Body of pancreas (tissue), 4 donors: ENCODE measurements at places on chromosomes 1 and 21.
A peak's percentile ranks its signal among the peaks of the same experiment; 100 is the strongest.

DNA sequence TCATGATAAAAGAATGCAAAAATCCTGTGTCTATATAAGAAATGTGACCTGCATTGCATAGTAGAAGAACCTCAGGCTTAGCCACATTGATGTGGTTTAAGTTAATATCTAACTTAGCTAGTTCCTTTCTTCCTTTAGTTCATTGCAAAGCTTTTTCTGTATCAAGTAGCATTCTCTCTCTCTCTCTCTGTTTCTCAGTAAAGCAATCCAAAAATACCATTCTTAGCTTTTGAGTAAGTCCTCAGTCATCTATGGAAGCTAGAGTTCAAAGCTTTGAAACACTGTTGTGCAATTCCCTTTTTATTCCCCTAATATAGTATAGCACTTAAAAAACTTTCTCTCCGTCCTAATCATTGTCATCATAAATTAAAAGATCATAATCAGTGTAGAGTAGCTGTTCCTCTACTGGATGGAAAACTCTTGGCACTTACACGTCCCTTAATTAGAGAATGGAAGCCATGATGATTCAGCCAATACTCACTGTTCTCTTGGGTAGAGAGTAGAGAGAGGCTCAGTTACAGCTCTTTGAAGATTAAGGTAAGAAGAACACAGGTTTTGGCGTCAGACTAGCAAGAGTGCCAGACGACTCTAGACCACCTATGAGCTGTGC is 350.3 kb upstream of the LYPLAL1 start:
- no peak for DNase-seq

DNA sequence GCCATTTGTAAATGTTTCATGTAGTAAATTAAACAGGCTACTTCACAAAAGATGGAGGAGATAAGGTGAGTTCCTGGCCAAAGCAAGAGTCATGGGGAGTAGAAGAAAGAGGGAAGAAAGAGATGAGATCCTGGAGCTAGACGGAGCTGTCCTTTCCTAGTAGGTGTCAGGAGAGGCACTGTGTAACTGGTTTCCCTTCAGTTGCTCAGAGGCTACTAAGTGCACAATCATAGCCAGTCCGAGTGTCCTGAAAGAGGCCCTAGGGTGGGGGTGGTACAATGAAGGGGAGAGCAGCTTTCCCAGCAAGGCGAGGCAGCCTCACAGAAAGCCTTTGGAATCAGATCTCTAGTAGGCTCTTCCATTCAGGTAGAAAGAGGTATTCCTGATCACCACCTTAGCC is 390.9 kb downstream of the KCNH1 start:
- DNase-seq = no peak

- no peak for DNase-seq
These were observed 147.2 kb downstream of the CHD1L start for GRCh38 chr1:147389532-147390184.

GRCh38 chr1:234975941-234976860 is 152.4 kb downstream of the TOMM20 start:
- no peak for DNase-seq

DNA sequence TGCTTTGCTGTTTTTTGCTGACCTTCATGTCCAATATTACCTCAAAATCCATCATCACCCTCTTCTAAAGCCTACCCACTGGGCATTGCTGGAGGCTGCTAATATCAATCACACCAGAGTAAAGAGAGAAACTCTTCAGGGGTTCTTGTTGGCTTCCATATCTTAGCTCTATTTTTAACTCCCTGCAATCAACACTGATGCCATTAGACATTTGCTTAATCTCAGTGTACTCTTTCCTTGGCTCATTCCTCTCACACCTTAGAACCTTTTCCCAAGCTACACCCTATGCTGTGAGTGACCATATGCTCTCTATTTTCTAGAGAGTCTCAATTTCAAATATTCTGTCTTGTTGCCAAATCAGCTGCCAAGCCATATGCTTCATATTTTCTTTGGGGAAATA is 40.6 kb upstream of the RABGAP1L start:
- no peak for DNase-seq

DNA sequence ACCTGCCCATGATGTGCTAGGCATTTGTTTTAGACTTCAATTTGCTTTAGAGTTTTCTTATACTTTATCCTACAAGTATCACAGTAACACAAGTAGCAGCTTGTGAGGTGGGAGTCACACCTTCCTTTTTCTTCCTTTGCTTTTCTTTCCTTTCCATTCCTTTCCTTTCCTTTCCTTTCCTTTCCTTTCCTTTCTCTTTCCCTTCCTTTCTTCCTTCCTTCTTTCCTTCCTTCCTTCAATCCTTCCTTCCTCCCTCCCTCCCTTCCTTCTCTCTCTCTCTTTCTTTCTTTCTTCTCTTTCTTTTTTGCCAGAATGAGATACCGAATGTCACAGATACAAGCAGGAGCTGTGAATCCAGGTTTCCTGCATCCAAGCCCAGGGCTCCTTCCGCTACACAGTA is 3.9 kb downstream of the DPT start:
- no peak for DNase-seq

- no peak for DNase-seq
These were observed 151.6 kb downstream of the C1orf94 start for GRCh38 chr1:34328281-34328799.

DNA sequence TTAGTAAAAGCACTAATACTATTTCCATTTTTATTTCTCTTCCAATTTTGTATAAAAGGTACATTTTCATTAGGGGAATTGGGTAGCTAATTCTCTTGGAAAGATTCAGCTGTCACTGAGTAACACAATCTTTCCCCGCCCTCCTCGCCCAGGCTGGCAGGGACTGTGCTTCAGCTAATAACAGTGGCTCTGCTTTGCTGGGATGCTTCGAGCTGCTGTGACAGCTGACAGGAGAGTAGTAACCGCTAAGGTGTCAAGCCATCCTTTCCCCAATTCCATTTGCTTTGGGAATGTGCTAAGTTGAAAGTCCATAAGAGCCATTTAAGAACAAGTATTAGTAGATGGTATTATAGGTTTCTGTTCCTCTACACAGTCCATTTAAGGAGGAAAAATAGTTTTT is 106.7 kb upstream of the NRIP1 start:
- DNase-seq = no peak

- DNase-seq = no peak
These were observed 34.3 kb downstream of the PSMG1 start for GRCh38 chr21:39148975-39149374.

GRCh38 chr1:203124546-203125317 is 2.8 kb upstream of the ADORA1 start:
- DNase-seq = no peak

- DNase-seq = no peak
These were observed 124.1 kb downstream of the RYR2 start for GRCh38 chr1:237166086-237166485.

- DNase-seq = no peak
These were observed 652.5 kb downstream of the KIF26B start for GRCh38 chr1:245807306-245807705.

DNA sequence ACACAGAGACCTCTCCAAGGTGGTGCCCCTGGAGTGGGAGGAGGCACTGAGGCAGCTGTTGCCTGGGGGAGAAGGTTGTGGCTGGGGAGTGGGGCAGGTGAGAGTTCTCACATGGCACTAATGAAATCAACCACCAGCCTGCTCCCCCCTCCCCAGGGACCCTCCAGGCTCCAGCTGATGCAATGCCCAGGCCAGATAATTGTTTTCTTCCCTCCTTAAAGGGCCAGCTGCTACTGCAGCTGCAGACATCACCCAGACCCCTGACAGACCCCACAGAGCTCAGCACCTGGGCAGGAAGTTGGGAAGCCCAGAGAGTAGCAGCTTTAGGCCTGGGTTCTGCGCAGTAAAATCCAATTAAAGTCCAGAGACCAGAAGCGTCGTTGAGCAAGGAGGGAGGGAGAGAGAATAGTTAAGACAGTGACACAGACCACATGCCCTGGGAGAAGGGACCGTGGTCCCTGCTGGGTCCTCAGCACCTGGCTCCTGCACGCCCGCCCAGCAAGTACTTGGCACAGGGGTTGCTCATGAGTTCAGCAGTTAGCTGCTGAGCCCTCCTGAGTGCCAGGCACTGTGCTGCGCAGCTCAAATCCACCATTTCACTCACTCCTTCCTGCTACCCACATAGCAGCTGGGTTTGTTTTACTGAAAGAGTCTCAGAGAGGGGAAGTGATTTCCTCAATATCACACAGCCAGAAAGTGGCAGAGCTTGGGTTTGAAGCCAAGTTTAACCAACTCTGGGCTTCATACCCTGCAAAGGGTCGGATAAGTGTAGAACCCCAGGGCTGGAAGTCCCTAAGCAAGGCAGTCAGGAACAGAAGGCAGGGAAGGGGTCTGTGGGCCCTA is 1.9 kb downstream of the RIMS3 start:
- no peak for DNase-seq

DNA sequence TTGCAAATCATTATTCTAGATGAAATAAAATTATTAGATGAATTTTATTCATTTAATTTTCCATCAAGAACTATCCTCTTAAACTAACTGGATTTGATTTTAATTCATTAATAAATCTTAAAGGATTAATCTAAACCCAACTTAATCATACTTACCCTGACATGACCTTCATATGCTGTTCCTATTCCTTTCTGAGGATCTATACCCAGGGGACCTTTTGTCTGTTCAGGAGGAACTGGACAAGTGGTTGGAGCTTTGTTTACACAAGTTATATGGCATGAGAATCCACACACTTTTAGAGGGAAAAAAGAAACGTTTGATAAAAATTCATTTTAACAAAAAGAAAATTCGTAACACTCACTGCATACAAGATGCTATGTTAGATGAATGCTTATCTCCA is 95.2 kb downstream of the COQ8A start:
- no peak for DNase-seq

DNA sequence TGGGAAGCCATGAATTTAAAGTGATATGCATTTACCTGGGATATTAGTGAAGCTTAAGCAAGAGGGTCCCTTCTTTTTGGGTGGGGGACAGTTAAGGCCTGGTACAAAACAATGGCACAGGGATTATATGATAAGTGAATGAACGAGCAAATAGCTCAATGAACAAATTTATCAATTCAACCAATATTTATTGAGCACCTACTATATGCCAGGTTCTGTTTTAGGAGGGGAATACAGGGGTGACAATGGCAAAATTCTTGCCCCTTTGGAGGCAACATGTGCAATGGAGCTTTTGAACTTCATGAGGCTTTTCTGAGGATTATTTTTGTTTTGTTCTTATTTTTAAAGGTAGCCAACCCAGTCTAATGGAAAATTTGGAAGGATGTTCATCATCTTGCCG is 68.2 kb downstream of the FOXD2 start:
- no peak for DNase-seq

DNA sequence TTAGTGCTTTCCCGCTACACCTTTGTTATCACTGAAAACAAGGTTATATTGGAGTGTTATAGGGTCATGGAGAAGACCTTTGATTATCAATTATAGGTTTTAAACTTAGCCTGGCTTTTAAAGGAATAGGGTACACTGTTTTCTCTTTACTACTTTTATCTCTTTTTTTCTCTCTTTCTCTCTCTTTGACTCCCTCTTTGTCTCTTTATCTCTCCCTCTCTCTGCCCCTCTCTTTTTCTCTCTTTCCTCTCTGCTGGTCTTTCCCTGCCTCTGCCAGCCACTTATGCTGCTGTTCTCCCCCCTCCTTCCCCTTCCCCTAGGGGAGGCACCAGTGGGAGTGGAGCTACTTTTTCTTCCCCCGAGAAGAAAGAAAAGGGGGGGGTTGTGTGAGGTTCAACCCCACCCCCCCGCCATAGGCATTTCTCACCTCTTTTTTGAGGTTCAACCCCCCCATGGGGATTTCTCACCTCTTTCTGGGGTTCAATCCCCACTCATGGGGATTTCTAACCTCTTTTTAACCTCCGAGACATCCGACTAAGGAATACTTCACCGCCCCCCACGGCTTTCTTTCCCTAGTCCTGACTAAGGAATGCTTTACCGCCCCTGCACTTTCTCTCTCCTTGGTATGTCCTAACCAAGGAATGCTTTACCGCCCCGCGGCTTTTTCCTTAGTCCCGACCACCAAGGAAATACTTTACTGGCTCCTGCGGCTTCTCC is 17.2 kb upstream of the ZBTB8B start:
- DNase-seq = no peak

DNA sequence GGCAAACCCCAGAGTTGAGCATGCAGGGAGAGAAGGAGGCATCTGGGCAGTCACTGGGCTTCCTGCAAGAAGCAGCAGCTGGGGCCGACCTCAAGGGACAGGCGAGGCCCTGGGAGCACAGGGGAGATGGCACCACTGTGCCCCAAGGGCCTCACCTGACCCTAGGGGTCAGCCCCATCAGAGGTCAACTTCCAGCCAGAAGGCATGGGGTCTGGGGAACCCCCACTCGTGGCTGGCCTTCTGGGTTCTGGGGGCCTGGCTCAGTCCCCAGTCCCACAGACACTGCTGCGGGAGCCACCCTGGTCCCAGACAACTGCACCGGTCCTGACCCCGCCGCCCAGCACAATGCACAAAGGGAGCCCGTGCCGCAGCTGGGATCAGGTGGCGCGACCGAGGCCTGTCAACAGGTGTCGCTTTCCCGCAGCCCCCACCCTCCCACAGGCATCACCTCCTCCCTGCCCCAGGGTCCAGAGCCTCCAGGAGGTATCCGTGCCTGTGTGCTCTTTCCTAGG is 6.2 kb downstream of the WNT9A start:
- DNase-seq = peak; percentile 14

DNA sequence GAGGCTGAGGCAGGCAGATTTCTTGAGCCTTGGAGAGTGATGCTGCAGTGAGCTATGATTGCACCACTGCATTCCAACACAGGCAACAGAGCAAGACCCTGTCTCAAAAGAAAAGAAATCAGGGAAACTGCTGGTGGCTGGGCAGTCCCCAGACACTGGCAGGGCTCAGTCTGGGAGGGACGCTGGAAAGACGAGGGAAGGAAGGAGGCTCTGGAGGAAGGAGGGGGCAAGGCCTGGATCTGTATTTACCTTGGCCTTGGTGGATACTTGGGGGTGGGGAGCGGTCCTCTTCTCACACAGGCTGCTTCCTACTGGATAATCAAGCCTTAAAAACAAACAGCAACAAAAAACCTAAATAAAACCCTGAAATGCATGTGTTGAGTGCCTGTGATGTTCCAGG is 24.4 kb downstream of the KCNQ4 start:
- no peak for DNase-seq

DNA sequence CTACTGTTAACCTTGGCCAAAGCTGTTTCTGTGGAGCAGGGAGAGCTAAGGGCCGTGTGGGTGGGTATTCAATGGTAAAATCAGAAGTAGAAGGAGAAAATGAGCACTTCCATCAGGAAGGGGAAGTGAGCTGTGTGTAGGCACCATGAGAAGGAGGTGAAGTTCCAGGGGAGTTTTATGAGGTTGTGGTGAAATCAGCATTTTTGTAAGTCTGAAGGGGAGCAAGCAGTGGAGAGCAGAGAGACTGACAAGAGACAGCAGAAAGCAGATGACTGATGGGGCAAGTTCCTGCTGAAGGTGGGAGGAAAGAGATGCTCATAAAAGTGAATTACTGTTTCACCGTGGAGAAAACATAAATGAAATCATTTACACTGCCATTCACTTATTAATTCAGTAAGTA is 2.7 kb upstream of the GPR88 start:
- no peak for DNase-seq

GRCh38 chr1:50980505-50980904 is 10.5 kb downstream of the CDKN2C start:
- no peak for DNase-seq
